Activated naive CD8-positive, alpha-beta T cell treated with anti-CD3 and anti-CD28 coated beads for 36 hours (primary cell): ENCODE measurements at places on chromosomes 11 and 22. TPM values are rescaled to one million over a fixed set of nuclear protein-coding genes. Genes with fewer than 3 reads are reported as not detected.

DNA sequence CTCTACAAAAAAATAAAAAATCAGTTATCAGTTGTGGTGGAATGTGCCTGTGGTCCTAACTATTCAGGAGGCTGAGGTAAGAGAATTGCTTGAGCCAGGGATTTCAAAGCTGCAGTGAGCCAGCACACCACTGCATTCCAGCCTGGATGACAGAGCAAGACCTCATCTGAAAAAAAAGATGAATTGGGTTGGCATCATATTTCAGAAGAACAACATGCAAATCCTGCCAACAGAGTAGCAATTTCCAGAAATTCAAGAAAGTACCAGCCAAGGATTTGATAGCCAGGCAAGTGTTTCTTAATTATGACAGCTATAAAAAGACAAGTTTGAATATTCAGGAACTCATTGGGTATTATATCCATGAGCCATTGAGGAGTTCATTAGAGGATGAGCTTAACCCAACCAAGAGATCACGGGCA lies 75.2 kb downstream of the USP47 start:
- peaks cover 7% of the 10 kb centered on the region for H3K36me3 ChIP-seq
- no peak for DNase-seq
- no peaks in the 10 kb centered on the region for H3K27me3 ChIP-seq
- no peak overlapping the region for H3K27ac ChIP-seq
- H3K4me3 ChIP-seq = no peak overlapping the region

- no peak for DNase-seq
- H3K27ac ChIP-seq = no peak overlapping the region
- peaks cover 3% of the 10 kb centered on the region for H3K4me1 ChIP-seq
- no peaks in the 10 kb centered on the region for H3K27me3 ChIP-seq
- H3K36me3 ChIP-seq = no peaks in the 10 kb centered on the region
- H3K4me3 ChIP-seq = no peak overlapping the region
Measured at GRCh38 chr11:44825058-44825785, 98.5 kb downstream of the TSPAN18 start.

DNA sequence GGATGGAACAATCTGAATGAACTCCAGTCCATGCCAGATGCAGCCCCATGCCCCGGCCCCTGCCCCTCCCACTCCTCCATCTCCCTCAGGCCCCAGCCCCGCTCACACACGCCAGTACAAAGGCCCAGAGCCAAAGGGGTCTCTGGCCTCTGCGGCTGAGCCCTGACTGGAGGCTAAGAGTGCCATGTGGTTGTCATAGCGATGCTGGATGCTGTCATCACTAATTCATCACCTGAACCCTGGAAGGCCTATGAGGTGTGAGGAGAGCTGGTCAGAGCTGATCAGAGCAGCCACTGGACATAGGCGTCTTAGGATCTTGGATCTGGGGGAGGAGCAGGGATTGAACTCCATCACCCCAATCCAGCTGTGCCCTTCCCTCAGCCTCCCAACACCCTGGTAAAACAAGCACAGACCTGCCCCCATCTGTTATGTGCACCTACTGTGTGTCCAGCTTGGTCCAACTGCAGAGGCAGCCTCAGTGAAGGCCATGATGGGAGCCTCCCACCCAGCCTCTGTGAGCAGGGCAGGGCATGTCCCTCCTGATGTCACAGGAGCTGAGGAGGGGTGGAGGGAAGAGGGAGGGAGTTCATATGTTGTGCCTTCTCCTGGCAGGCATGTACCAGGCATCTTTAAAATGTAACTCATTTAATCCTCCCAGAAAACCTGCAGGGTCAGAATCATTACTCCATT lies 16.7 kb downstream of the PDE2A start:
- H3K4me3 ChIP-seq = no peak overlapping the region
- no peaks in the 10 kb centered on the region for H3K4me1 ChIP-seq
- H3K27me3 ChIP-seq = peaks cover 7% of the 10 kb centered on the region
- H3K36me3 ChIP-seq = no peaks in the 10 kb centered on the region

DNA sequence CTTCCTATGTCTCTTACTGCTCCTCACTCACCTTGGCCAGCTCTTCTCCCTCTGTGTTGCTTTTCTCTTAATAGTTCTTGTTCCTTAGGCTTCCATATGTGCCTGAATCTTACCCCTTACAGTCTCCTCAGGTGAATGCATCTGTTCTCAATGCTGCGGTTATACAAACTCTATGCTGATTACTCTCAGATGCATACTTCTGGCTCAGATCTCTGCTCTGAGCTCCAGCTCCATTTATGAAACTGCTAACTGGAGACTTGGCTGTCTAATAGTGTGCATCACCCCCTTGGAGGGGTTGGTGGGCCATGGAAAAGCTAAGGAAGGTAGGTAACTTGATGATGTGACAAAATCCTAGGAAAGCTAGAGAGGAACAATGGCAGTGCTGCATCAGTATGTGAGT lies 422.5 kb downstream of the TMEM135 start:
- no peaks in the 10 kb centered on the region for H3K36me3 ChIP-seq
- no peak for DNase-seq
- H3K27ac ChIP-seq = no peak overlapping the region
- H3K27me3 ChIP-seq = peaks cover 3% of the 10 kb centered on the region

- H3K4me1 ChIP-seq = peaks cover 5% of the 10 kb centered on the region
- peak; percentile 79 for DNase-seq
- H3K27ac ChIP-seq = peak within 1 kb of the TSS; percentile 36
- H3K36me3 ChIP-seq = no peaks in the 10 kb centered on the region
- H3K27me3 ChIP-seq = peaks cover 11% of the 10 kb centered on the region
Measured at GRCh38 chr11:6419009-6419631, at the start of gene APBB1. APBB1 (minus strand) TSS chr11:6419094; CDS start chr11:6411347, 7,747 bp downstream.

The OR52L1 gene
- total RNA-seq = not detected

The CCDC81 gene
- 0.16 TPM for total RNA-seq

The KRTAP5-8 gene
- total RNA-seq = not detected

The PRR14L gene
- total RNA-seq = 34.7 TPM
